NCI-H526 treated with DMSO at 0.1 percent for 48 hours (cell line): ENCODE measurements at places on chromosomes 5 and 9.

- DNase-seq = no peak
Observed at GRCh38 chr5:151086192-151086869, 5.5 kb upstream of the TNIP1 start.

DNA sequence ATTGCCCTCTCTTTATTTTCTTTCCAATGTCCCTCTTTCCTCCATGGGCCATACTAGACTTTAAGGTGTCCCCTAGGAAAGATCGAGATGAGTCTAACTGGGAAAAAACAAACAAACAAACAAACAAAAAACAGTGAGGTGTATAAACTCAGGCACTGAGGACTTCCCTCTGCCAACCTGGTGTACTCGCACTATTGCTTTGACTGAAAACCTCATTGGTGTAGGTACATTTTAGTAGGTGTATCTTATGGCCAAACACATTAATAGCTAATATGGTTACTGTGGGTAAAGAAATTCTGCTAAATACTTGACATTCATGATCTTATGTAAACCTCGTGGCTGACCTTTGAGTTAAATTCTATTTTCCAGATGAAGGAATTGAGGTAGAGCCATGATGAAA is 74.3 kb downstream of the TNC start:
- no peak for DNase-seq

DNA sequence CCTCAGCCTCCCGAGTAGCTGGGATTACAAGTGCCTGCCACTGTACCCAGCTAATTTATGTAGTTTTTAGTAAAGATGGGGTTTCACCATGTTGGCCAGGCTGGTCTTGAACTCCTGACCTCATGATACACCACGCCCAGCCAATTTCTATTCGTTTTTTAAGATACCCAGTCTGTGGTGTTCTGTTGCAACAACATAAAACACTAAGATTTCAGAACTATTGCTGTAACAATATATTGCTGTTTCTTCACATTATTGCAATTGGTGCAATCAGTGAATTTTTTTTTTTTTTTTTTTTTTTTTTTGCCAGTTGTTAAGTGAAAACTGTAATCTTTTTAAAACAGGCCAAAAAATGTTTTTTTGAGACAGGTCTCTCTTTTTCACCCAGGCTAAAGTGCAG is 9.9 kb downstream of the SRP19 start:
- DNase-seq = no peak

DNA sequence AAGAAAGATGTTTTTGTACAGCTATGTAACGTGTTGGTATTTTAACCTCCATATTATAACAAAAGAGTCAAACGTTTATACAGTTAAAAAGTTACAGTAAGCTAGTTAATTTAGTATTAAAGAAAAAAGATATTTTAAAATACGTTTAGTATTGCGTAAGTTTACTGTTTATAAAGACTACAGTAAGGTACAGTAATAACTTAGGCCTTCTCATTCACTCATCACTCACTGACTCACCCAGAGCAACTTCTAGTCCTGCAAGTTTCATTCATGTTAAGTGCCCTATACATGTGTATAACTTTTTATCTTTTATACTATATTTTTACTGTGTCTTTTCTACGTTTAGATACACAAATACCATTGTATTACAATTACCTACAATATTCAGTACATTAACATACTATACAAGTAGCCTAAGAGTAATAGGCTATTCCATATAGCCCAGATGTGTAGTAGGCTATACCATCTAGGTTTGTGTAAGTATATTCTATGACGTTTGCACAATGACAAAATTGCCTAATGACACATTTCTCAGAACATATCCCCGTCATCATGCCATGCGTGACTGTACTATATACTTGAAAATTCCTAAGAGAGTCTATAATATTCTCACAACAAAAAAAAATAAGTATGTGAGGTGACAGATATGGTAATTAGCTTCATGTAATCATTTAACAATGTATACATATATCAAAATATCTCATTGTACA is 33.8 kb downstream of the ERP44 start:
- no peak for DNase-seq

DNA sequence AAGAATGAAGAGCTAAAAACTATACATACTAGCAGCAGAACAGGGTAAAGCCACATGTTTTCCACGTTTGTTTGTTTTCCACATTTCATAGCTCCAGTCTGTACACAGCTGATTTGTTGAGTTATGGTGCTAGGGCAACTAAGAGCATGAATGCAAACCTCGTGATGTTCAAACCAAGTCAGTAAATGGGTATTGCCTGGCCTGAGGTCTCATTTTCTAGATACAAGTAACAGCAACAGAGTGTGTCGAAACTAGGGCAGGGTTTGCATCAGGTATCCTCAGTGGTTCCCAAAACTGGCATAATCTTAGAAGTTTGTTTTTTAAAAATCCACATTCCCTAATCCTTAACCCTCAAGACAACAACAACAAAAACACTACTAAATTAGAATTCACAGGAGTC is 89.3 kb downstream of the CEMIP2 start:
- no peak for DNase-seq
